GDM1 (cell line): ENCODE measurements at places on chromosomes 11 and 22.
A peak's percentile ranks its signal among the peaks of the same experiment; 100 is the strongest.

GRCh38 chr11:6968816-6969215, 42.6 kb downstream of the ZNF215 start:
- no peak for DNase-seq

DNA sequence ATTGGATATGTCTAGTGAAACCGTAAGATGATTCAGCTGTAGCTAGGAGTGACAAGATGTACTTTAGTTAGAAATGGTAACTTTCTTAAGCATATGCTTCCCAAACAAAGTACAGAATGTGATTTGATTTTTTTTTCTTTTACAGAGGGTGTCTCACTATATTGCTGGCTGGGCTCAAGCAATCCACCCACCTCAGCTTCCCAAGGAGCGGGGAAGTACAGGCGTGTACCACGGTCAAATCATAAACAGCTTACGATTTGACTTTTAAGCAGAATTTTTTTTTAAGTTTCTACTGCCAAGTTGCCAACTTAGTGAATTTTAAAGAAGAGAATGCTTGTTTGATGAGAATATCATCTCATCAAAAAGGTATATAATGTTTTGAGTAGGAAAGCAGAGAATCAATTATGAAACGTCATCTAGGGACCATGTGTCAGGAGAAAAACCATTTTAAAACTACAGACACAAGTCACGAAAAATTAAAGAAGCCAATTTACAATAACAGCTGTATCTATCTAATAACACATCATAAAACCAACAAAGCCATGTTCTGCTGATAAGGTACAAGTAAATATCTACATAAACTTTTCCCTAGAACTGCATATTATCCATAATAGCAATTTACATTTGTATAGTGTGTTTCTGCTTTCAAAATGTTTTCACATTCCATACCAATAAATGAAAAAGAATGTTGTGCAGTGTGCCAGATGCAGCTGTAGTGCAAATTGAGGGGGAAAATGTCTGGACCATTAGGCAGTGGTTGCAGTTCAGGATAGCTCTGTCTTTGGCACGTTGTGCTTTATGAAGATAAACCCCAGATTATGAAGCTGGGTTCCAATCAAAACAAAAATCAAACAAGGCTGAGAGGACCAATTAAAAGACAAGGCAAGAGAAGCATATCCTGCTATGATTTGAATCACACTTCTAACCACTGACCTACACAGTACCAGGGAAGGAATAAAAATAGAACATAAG, 33.7 kb upstream of the USP47 start:
- DNase-seq, result no peak

GRCh38 chr22:33812360-33812977, 107.8 kb downstream of the LARGE1 start:
- no peak for DNase-seq

DNA sequence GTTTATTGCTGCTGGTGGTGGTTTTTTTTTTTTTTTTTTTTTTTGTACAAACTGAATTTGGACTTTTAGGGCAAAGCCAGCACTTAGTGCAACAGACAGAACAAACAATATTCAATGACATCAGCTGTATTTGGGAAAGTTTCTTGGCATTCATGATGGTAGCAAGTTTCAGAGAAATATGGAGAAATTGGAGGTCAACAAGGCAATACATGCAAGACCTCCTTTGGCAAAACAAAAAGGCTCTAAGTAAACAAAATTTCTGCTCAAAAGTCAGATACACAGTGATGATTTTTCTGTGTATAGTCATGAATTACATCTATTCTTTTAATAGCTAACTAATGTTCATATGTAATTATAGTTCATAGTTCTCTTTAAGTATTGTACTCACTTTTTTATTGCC, 612.5 kb upstream of the LUZP2 start:
- DNase-seq, result no peak

DNA sequence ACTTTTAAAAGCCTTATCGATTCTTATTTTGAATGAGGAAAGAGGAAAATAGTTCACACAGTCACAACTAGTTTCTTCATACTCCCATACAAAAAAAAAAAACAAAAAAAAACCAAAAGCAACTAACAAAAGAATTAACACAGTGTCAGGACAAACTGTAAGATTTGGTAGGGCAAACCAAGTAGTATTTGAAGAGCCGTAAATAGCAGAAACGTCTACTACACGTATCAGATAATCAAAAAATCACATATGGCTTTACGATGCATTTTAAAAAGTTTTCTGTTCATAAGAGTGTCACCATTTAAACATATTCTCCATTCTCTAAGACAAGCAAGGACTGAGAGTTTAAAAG, 2.3 kb downstream of the PICALM start:
- DNase-seq, result no peak

GRCh38 chr22:17113600-17113999, 7.6 kb downstream of the TMEM121B start:
- DNase-seq, result no peak

DNA sequence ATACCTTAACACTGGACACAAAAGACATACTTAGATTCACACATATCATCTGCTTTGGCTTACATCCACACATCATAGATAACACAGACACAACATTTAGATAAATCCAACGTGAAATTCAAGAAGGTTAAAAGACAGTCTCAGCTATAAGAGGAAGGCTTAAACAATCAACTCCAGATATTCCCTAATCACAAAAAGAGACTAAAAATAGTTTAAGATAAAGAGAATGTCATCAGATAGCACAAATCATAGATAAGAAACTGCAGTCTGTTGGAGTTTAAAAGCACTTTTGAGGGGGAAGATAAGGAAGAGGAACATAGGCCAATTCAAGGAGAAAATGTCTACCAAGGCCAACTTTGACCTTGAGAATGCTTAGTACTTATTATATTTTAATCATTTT, 504.8 kb downstream of the JRKL start:
- no peak for DNase-seq

DNA sequence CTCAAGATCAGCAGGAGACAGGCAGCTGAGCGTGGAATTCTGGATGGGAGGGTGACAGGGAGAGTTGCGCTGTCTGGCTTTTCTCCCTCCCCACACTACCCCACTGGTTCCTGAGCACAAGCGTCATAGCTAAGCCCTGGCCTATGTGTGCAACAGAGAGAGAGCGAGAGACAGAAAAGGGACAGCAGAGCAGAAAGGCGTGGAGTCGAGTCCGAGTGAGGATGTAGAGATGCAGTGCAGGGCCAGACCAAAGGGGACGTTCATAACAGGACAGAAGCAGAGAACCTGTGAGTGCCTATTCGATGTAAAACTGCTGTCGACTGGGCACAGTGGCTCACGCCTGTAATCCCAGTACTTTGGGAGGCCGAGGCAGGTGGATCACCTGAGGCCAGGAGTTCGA, 94.0 kb upstream of the TMEM45B start:
- no peak for DNase-seq

DNA sequence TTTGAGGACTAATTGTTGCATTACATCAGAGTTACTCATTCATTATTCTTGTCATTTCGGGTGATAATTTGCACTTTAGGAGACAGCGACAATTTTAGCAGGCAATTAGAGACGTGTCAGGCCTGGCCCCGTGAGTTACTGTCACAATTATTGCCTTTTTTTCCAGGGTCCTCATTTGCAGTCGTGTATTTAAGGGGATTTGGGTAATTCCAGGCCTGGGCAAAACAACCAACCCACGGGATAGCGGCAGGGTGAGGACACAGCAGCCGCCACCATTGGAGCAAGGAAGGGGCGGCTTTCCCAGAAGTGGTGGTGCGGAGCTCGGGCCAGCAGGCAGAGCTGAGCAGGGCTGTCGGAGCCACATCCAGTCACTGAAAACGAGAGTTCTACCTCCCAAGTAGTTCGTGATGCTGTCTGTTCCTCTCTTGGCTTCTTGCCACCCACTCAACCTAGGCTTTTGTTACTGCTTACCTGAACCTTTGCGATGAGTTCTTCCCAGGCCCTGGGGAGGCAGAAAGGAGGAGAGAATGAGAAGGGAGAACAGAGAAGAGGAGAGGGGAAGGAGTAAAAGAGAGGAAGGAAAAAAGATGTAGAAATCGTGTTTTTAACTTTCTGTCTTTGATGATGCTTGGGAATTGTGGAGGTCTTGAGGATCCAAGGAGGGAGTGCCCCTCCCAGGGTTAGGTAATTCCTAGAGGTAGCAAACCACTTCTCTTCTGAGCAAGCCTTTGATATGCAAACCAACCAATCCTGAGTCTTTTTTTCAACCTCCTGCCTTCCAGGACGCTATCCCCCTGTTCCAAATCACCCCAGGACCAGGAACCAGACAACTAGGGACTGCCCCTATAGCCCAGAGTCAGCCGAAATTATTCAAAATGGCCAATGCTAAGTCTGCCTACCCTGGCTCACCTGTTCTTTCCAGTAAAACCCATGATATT, 236.1 kb downstream of the MIAT start:
- no peak for DNase-seq

GRCh38 chr11:18611196-18611595, 11.6 kb downstream of the MISFA start:
- DNase-seq, result no peak

- DNase-seq, result no peak
Measured at GRCh38 chr22:47580121-47580520, 817.7 kb downstream of the TBC1D22A start.

DNA sequence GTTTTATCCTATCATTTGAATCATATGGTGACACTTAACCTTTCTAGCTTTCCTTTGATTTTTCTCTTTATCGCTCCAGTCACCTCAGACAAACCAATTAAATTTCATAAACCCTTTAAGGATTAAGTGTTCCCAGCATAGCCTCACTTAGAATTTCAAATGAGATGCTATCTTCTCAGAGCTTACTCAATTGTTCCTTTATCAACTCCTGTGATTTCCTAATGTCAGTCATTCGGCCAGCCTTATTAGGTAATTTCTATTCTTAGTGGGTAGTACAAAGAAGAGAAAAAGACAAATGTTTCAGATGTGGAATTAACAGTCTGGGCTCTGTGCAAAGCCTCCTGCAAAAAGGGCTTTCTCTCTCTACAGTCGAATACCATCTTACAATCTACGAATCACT, 77.1 kb upstream of the CCDC90B start:
- no peak for DNase-seq

GRCh38 chr22:44915441-44915840, 94.4 kb downstream of the PHF21B start:
- DNase-seq, result no peak

- DNase-seq, result peak; percentile 88
Measured at GRCh38 chr11:128195057-128195751, 392.2 kb downstream of the ETS1 start.

DNA sequence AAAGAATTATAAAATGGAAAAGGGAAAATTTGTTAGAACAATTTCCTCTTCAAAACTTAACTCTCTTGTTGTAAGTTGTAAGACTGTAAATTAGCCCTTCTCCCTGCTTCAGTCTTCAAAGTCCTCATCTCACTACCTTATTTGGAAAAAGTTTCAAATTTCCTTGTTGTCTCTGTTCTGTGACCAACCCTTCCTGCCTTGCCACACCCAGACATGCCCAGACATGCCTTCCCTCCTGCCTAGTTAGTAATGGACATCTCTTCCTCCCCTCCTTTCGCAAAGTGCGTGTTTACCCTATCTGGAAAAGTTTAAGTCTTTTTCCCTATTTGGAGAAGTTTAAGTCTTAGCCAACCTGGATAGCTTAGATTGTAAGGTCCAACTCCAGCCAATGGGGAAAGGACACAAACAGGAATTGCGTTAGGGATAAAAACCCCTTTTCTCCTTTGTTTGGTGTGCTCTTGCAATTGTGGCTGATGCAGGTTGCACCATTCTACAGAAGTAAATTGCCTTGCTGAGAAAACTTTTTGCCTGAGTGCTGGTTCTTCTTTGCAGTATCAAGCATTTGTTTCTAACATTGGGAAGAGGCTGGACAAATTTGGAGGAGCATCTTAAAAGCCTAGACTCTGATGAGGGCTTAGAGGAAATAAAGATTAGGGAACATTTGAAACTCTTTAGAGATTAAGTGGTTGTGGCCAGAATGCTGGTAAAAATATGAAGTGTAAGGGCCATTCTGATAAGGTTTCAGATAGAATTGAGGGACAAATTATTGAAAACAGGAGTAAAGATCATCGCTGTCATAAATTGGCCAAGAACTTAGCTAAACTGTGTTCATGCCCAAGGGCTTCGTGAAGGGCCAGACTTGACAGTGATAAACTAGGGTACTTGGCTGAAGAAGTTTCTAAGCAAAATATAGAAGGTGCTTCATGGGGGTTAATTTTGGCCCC, 15.4 kb downstream of the OR52K2 start:
- DNase-seq, result no peak

- DNase-seq, result peak; percentile 10
Measured at GRCh38 chr22:20968281-20968977, 1.4 kb downstream of the AIFM3 start.

GRCh38 chr22:48968201-48968959, 859.3 kb downstream of the BRD1 start:
- no peak for DNase-seq

GRCh38 chr22:36940676-36941075, 27.2 kb downstream of the CSF2RB start:
- DNase-seq, result no peak

- no peak for DNase-seq
Measured at GRCh38 chr11:31640611-31641010, 131.0 kb downstream of the ELP4 start.

- no peak for DNase-seq
Measured at GRCh38 chr11:28241760-28242159, 133.6 kb downstream of the METTL15 start.

GRCh38 chr11:1358286-1358685, 31.4 kb upstream of the BRSK2 start:
- DNase-seq, result no peak

- no peak for DNase-seq
Measured at GRCh38 chr11:16167706-16168487, 188.4 kb downstream of the SOX6 start.

DNA sequence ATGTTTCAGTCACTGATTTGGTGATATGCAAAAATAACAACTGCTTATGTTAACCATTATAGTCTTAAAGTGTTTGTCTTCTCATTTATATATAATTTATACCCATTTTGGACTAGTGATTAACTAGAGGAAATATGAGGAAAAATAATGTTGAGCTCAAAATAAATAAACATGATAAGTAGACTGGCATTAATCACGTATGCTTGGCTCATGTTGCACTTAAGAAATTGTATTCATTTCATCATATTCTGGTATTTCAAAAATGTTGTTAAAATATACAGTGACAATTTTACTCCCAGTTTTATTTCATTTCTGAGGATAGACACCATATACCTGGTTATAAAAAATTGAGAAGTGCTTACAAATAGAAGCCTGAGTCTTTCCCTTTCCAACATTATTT, 3.8 kb upstream of the OR10D3 start:
- DNase-seq, result no peak

DNA sequence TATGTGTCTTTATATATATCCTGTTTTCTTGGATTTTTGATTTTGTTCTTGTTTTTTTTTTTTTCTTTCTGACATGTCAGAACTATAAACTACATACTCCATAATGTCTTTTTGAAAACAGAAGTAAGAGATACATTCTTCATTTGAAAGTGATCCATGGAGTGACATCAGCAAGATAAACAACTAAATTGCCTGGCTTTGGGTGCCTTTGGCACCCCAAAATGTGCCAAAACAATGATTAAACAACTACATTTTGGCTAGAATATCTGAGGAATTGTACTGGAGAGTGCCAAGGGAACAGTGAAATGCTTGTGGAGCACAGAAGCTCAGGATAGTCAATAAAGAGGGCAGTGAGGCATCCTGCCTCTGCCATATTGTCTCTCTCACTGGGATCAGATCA, 766.1 kb upstream of the ANO3 start:
- DNase-seq, result no peak

- no peak for DNase-seq
Measured at GRCh38 chr11:63929616-63930015, 9.2 kb upstream of the NAA40 start.

GRCh38 chr11:122202161-122202950, 86.3 kb upstream of the BLID start:
- no peak for DNase-seq

- no peak for DNase-seq
Measured at GRCh38 chr11:19560156-19560555, 152.5 kb upstream of the NAV2 start.
